ENCODE measurements at places on chromosomes 1 and 21.

DNA sequence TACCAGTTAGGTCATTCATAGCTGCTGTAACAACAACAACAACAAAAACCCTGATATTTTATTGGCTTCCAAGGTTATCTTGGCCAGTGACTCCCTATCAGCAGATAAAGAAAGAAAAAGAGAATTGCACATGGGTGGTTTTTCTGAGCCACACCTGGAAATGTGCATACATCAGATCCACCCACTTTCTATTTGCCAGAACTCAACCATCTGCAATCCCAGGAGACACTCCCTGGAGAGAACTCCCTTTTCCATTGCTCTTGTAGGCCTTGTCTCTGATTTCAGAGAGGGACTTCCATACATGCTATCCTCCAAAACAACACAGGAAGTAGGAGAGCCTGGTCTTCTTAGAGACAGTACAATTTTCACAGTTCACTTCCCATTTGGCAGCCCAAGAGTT is 74.9 kb upstream of the ZC3H11B start:
- no peak for DNase-seq

GRCh38 chr1:31985430-31985829 is 28.2 kb upstream of the KHDRBS1 start:
- no peak for DNase-seq

DNA sequence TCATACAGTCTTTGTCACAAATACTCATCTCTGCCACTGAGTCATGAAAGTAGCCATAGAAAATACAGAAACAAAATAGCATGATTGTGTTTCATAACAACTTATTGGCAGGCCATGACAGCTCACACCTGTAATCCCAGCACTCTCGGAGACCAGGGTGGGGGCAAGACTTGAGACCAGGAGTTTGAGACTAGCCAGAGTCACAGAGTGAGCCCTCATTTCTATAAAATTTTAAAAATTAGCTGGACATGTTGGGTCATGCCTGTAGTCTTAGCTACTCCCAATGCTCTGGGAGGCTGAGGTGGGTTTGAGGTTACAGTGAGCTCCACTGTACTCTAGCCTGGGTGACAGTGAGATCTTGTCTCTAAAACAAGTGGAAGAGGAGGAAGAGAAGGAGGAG is 411.1 kb downstream of the PCP4 start:
- DNase-seq: no peak

DNA sequence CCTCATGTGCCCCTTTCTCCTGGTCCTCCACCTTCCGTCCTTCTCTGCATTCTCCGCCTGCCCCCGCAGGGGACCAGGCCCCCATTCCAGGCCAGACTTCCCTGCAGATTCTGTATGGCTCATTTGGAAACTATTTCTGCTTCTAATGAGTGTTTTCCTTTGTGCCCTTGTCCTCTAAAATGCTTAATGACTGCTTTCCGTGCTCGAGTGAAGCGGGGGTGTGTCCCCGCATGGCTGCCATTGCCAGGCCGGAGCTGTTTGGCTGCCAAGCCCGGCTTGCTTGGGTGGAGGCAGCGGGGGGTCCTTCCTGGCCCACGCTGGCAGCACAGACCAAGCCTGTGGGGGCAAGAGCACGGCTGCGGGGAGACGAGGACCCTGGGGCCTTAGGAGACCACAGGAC is 299.3 kb upstream of the VAMP3 start:
- peak; percentile 83 for DNase-seq

- peak; percentile 13 for DNase-seq
These were observed 2.9 kb downstream of the CRYZ start for GRCh38 chr1:74729741-74730478.

DNA sequence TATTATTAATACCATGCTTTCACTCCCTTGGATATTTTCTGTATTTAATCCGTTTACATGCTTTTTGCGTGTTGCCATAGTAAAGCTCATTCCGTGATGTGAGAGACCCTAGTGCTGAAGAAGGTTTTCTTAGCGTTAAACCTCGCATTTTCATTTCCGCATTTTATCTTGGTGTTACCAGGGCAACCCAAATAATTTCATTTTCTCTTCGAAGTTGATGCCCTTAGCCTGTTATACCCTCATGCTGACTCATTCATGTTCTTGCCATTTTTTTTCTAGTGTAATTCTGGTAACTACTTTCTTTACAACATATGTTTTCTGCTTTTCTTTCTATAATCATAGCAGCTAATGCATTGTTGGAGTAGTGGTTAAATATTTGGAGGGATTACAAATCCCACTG is 37.2 kb downstream of the LRRC8C start:
- DNase-seq: no peak

- DNase-seq: no peak
These were observed 2.5 kb downstream of the VWA1 start for GRCh38 chr1:1437904-1438376.

- DNase-seq: no peak
These were observed 219.7 kb downstream of the BRINP3 start for GRCh38 chr1:190258003-190258402.

DNA sequence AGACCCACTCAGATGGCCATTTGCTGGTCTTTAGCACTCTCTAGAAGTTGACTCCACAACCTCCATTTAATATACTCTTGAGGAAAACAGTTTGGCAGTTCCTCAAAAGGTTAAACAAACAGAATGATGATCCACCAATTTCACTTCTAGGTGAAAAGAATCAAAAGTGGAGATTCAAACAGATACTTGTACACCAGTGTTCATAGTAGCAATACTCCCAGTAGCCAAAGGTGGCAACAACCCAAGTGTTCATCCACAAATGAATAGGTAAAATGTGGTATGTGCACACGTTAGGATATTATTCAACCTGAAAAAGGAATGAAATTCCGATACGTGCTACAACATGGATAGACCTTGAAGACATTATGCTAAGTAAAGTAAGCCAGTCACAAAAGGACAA is 6.3 kb downstream of the PRCC start:
- no peak for DNase-seq

DNA sequence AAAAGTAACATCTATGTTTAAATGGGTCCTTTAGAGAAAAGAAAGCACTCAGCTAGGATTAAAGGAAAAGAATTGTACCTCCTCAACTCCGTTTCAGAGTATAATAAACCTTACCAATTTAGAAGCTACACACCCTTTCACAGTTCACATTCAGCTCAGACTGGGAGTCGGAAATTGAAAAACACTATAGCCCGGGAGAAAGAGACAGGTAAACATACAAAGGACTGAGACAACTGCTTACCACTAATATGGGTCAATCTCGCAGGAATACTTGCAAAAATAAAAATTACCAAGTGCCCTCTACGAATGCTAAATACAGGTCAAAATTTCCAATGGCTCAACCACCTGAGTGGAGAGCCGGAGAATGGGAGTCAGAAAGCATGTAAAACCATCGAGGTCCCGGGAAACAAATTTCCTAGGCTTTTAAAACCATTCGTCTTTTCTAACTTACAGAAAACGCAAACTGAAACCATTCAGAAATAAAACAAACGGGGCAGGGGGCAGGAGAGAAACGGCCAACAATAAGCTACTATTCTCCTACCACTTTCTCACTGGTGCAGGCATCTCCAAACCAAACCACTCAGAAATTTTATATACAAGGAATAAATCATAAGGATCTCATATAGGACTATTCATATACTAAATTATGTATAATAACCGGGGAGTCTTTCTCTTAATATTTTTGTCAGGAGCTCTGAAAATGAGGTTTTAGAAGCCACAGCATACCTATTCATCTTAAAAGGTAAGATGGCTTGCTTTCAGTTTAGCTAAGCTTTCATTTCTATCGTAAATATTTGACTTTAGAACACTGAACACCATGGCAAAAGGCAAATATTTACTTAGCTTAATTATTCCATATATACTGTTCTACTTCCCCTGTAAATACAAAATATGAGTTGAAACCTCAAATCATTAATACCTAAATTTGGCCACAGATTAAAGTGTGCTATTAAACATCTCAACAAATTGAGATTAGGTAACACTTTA is 136.5 kb downstream of the RERE start:
- DNase-seq: no peak

- peak; percentile 32 for DNase-seq
These were observed 36.0 kb downstream of the CNIH4 start for GRCh38 chr1:224392411-224393249.

DNA sequence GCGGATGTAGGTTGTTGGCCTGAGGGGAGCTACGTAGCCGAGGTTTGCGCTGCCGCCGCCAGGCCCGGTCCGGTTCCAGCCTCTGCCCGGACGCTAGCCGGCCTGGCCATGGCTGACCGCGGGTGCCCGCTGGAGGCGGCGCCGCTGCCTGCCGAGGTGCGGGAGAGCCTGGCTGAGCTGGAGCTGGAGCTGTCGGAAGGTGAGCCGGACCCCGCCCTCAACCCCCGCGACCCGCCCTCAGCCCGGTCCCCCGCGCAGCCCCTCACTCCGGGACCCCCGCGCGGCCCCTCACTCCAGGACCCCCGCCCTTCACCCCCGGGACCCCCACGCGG is 299 bp downstream of the DIP2A start:
- DNase-seq: no peak

- no peak for DNase-seq
These were observed 156.7 kb upstream of the BACE2 start for GRCh38 chr21:41011098-41011731.

- no peak for DNase-seq
These were observed 118.4 kb downstream of the CRYAA start for GRCh38 chr21:43287111-43287760.

DNA sequence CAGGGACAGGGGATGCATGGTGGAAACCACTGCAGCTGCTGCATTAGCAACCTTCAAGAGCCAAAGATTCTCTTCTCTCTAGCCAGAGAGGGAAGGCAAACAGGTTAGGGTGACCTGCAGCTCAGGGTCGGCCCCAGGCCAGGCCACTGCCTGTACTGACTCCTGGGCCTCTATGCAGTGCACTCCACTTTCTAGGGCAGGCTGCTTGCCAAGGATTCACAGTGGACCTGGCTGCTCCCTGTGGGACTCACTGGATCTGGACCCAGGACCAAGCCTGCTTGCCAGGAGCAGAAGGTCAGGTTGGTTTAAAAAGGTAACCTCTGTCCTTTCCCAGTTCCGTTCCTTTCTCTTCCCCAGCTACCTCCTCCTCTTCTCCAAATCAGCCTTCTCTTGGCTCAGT is 52.4 kb downstream of the HIVEP3 start:
- DNase-seq: no peak

- peak; percentile 49 for DNase-seq
These were observed 18.1 kb downstream of the USP48 start for GRCh38 chr1:21764615-21765423.

GRCh38 chr1:245201201-245201600 is 46.4 kb downstream of the KIF26B start:
- no peak for DNase-seq

GRCh38 chr1:166616206-166616605 is 223.1 kb upstream of the POGK start:
- DNase-seq: no peak

DNA sequence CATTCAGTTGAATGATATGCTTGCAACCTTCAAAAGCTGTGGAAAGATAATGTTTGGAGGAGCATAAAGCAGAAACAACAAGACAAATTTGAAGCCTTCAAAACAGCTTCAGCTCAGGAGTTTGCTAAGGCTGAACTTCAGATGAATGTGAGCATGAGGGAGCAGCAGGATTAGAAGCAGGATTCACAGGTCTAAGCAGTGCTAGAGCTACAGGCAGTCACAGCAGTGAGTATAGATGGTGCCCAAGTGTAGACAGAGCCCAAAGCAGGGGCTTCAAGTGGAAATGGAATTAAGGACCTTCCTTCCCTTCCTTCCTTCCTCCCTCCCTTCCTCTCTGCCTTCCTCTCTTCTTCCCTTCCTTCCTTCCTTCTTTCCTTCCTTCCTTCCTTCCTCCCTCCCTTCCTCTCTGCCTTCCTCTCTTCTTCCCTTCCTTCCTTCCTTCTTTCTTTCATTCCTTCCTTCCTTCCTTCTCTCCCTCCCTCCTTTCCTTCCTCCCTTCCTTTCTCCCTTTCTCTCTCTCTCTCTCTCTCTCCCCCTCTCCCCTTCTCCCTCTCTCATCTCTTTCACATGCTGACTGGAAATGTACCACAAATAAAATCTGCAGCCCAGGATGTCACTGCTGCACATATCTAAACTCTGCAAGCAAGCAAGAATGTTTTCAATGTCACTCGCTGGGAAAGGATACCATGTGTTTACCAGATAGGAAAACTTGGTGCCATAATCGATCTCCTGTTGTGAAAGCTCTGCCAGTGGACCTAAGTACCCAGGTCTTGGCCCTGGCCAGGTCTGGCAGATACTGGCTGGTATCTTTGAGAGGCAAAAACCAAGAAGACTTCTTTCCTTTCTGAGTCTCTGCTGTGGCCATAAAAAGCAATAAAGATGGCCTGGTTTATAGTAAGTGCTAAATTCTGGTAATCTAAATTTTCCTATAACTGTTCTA is 13.1 kb upstream of the SLC30A10 start:
- DNase-seq: no peak

DNA sequence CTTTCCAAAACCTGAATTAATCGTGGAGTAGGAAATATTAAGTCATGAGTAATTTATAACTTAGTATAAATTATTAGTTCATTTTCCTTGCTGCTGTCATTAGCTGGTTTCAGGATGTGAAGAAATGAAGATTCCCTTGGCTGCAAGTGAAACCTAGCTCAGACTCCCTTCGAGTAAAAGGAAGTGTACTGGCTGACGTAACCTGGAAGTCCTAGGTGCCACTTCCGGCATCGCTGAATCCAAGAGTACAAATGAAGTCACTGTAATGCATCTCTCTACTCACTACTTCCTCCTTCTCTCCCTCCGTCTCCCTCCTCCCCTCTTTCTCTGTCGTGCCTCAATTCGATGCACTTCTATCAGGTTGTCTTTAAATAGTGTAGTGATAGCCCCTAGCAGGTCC is 28.8 kb downstream of the ZP4 start:
- no peak for DNase-seq

DNA sequence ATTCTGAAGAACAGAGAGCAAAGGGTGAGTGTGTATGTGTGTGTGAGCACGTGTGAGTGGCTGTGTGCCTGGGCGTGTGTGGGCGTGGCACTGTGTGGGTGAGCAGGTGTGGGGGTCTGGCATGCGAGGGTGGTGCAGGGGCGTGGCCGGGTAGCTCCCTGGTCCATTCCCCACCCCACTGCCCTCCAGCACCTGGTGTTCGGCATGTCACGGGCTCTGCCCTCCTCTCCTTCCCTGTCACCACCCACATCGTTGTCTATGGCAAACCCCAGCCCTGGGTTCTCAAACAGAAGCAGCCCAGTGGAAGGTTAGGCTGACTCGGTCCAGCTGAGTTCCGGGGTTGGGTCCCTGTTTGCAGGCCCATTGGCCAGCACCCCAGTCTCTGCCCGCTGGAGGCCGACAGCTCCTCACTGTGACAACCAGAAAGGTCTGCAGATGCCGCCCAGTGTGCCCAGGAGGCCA is 39.8 kb downstream of the UBE2G2 start:
- DNase-seq: no peak

DNA sequence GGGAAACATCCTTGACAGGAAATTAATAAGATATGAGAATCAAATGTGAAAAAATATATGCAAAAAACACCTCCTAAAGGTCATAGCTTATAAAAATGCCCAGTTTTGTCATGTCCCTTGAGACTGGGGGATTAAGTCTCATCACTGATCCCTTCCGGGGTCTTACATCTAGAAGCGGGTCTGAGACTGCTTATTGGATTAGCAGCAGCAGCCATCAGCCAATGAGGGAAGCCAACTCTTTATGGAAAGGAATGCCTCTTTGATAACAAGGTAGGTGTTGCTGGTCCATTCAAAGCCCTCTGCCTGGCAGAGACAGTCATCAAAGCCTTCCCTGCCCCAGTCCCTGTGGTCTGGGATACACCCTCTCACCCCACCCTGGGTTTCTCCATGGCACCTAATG is 3.9 kb upstream of the CACNA1S start:
- no peak for DNase-seq

Data from mesenchymal stem cell (in vitro differentiated cells and primary cell).